ENCODE measurements at places on chromosomes 5 and 9.

- DNase-seq: no peak
Observed at GRCh38 chr5:155594270-155594669, 580.7 kb downstream of the KIF4B start.

DNA sequence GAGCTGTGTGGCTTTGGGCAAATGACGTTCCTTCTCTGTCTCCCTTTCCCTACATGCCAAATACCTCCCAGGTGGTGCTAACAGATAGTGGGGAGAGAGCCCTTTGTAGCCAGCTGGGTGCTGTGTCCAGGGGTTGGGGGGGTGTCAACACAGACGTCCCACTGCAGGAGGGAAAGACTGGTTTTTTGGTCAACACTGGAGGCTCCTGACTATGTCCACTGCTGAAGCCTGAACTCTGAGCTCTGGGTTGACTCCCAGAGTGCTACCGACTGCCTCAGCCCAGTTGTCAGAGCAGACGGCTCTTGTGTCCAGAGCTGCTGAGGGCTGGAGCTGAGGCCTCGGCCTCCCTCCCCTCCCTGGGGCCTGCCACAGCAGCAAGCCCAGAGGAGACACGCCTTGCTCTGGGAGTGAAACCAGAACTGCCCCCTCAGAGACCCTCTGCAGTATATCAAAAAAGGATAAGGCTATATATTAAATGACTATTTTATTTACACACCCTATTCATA is 14.8 kb upstream of the SLC25A51 start:
- peak; percentile 21 for DNase-seq

GRCh38 chr9:117407436-117408022 is 7.3 kb downstream of the ASTN2 start:
- DNase-seq: no peak

DNA sequence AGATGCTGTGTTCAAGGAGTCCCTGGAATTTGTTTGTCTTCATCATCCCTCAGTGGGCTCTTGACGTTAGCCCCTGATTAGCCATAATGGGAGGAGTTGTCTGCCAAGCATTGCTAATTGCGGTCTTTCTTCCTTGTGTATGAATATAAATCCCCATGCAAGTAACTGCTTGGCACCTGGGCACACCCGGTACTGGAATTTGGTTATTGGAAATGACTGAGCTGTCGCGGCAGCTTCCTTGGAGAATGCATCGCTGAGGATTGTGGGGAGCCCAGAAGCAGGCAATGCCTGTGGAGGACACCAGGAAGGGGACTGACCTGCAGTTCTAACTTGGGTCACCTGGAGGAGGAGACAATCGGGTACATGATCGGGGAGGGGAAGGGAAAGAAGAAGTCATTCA is 53.3 kb upstream of the CTSL start:
- no peak for DNase-seq

GRCh38 chr5:113005454-113005853 is 28.9 kb downstream of the DCP2 start:
- DNase-seq: no peak

DNA sequence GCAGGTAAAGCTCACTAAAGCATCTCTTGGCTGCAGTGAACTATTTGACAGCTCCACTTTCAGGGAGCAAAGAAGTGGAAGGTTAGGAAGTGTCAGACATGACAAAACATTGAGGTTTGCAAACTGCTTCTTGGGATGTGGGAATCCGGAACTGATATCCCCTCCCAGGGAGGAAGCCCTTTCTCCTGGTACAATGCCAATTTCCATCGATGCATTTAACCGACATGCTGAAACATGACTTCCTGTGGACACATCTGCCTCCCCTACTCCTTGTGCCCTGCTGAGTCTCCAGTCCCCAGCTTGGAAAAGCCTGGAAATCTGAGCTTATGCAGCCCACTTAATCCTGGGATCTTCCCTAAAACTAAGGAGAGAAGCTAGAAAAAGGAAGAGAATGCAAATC is 323.1 kb upstream of the DAP start:
- DNase-seq: no peak

DNA sequence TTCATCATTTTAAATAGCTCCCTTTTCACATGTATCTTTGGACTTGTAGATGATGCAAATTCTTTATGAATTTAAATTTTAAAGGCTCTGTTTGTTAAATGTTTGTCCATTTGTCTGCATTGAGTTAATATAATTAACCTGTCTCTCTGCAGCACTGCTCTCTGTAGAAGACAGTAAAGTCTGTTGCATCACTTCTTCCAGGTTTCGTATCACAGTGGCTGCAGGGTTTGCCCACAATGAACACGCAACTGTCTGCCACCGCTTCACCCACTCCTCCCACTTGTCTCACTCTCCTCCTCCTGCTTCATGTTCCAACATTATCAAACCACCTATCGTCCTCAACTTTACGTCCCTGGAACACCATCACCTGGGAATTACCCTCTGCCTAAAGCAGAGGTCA is 231.3 kb upstream of the SLC30A5 start:
- no peak for DNase-seq

- DNase-seq: peak; percentile 23
Observed at GRCh38 chr5:166977911-166978422, 1313.5 kb upstream of the WWC1 start.
